ENCODE measurements at places on chromosomes 3 and 15. TPM values are rescaled to one million over a fixed set of nuclear protein-coding genes. Genes with fewer than 3 reads are reported as not detected.

TGM4 gene
- not detected for total RNA-seq

FBN1 gene
- total RNA-seq, result 0.91 TPM

CDCP1 gene
- total RNA-seq, result 6.2 TPM

RABL3 gene
- 26.4 TPM for total RNA-seq

LRRC31 gene
- total RNA-seq, result not detected

FILIP1L gene
- total RNA-seq, result 0.58 TPM

GP5 gene
- total RNA-seq, result 4.9 TPM

ARHGAP31 gene
- total RNA-seq, result 1.5 TPM

FNDC3B gene
- 13.8 TPM for total RNA-seq

LSMEM2 gene
- total RNA-seq, result not detected

TMEM207 gene
- not detected for total RNA-seq

FBXL22 gene
- total RNA-seq, result 0.77 TPM

TRH gene
- not detected for total RNA-seq

APOD gene
- not detected for total RNA-seq

CRELD1 gene
- total RNA-seq, result 20.0 TPM

ZIC4 gene
- total RNA-seq, result not detected

FANCD2OS gene
- not detected for total RNA-seq

ERC2 gene
- not detected for total RNA-seq

CFAP91 gene
- not detected for total RNA-seq

ATP13A5 gene
- not detected for total RNA-seq

VPS39 gene
- 81.4 TPM for total RNA-seq

IMP3 gene
- total RNA-seq, result 79.5 TPM

RAB6B gene
- not detected for total RNA-seq

CNTN3 gene
- not detected for total RNA-seq

IGSF10 gene
- total RNA-seq, result not detected

TPRG1 gene
- 0.20 TPM for total RNA-seq

RYK gene
- 13.5 TPM for total RNA-seq

CHRM5 gene
- total RNA-seq, result not detected

SLC7A14 gene
- total RNA-seq, result not detected

GABRG3 gene
- not detected for total RNA-seq

PLA2G4D gene
- total RNA-seq, result not detected

Measured in activated naive CD4-positive, alpha-beta T cell treated with anti-CD3 and anti-CD28 coated beads, Interleukin-2, amount 10 ng/mL, durations not matched to agents 5 hours and 36 hours (primary cell).